ENCODE measurements at places on chromosomes 11 and 22.

DNA sequence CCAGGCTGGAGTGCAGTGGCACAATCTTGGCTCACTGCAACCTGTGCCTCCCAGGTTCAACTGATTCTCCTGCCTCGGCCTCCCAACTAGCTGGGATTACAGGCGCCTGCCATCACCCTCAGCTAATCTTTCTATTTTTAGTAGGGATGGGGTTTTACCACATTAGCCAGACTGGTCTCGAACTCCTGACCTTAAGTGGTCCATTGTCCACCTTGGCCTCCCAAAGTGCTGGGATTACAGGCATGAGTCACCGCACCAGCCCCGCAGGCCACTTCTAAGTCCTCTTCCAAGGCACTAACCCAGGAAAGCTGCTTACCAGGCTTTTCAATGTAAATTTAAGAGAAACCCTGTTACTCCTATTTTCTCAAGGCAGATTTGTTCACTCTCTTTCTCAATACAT, 50.4 kb downstream of the DENND5A start:
- no peak for DNase-seq

- DNase-seq: no peak
These were observed 8.6 kb downstream of the AIP start for GRCh38 chr11:67491276-67492068.

DNA sequence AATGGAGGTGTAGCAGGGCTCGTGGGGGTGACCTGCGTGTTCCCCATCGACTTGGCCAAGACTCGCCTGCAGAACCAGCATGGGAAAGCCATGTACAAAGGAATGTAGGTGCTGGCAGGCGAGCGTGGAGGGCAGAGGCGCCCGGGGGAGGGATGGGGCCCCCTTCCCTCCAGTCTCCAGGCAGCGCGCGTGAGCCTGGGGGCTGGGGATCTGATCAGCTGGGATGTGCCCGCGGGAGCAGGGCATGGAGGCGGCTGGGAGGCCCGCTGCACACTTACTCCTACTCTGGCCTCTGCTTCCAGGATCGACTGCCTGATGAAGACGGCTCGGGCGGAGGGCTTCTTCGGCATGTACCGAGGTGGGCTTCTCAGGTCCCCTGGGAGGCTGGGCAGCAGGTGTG, 17.8 kb downstream of the SLC25A18 start:
- no peak for DNase-seq

DNA sequence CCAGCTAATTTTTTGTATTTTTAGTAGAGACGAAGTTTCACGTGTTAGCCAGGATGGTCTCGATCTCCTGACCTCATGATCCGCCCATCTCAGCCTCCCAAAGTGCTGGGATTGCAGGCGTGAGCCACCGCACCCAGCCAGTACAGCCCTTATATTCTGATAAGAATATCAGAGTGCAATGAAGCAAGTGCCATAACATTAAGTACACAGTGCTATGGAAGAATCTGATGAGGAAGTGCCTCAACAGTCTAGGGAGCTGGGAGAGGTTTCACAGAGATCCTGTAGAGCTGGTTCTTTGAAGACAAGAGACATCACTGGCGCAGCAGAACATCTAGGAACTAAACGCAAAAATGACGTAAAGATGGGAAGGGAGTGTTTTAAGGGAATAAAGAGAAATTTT, 2.1 kb downstream of the RTCB start:
- no peak for DNase-seq

- no peak for DNase-seq
These were observed 366.9 kb downstream of the NTM start for GRCh38 chr11:131737357-131737756.
